EH (cell line): ENCODE measurements at places on chromosomes 4 and X.
A peak's percentile ranks its signal among the peaks of the same experiment; 100 is the strongest.

GRCh38 chr4:153023139-153023538 is 87.0 kb downstream of the FHDC1 start:
- DNase-seq = no peak

DNA sequence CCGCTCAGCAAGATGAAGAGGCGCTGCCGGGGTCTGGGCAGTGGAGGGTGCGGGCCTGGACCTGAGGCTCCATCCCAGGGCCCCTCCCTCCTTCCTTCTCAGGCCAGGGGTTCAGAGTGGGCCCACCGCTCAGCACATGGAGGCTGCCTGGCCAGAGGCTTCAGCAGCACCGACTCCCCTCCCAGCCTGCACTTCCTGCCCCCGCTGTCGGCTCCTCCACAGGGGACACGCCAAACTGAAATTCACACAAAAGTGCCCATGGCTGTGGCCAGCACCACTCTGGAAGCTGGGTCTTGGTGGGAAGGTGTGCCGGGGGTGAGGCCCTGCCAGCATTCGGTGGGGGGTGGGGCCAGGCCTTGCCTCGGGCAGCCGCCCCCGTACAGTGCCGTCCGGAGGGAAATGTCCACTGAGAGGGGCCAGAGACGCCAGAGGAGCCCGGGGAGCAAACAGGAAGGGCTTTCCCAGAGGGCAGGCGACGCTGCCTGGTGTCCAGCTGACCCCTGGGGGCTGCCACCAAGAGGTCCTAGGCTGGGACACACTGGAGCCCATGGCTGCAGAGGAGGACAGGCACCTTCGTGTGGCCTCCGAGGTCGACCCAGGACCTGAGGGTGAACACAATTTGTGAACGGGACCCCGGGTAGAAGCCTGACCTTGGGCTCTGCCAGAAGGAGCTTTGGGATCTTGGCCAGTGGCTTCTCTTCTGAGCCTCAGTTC is 84.6 kb upstream of the AFAP1 start:
- DNase-seq = no peak

- no peak for DNase-seq
These were observed 19.7 kb downstream of the RNF212 start for GRCh38 chr4:1093391-1094335.

DNA sequence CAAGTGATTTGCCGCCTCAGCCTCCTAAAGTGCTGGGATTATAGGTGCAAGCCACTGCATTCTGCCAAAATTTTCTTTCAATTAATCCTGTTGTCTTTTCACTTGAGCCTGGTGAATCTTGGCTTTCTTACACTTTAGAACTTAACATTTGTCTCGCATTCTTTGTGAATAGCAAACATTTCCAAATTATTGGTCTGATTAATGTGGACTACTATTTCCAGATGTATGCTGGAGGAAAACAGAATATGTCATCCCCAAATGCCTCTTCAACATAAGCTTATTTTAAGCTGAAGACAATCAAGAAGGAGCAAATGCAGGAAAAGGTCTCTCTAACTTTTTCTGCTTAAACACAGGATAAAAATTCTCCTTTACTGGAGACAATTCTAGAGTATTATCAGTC is 233.4 kb downstream of the PPP4R3C start:
- no peak for DNase-seq

GRCh38 chr4:6969826-6970800 is 60.5 kb downstream of the TBC1D14 start:
- DNase-seq = no peak

- no peak for DNase-seq
These were observed 34.6 kb upstream of the DCAF8L2 start for GRCh38 chrX:27555514-27555913.

GRCh38 chr4:38023347-38024205 is 63.4 kb downstream of the PTTG2 start:
- no peak for DNase-seq

- DNase-seq = no peak
These were observed 30.8 kb downstream of the ZNF827 start for GRCh38 chr4:145907812-145908211.

- DNase-seq = peak; percentile 60
These were observed 99.5 kb downstream of the ADGRA3 start for GRCh38 chr4:22416403-22416802.

DNA sequence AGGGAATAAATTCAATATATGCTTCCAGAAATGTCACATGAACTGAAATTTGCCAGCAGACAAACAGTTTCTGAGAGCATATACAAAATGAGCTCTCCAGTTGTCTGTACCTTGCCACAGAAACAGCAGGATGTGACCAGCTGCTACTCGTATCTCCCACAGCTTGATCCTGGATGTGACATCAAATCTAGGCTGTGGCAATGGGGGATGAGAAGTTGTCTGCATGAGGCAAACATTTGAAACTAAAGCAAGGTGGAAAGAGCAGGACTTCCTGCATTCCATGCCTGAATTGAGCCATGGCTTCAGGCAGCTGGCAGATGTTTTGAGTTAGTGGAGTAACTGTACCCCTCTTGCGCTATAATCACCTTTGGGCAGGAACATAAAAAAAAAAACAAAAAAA is 1724.0 kb downstream of the RPA4 start:
- DNase-seq = no peak

GRCh38 chr4:8607603-8608481 is 15.3 kb downstream of the CPZ start:
- peak; percentile 21 for DNase-seq

DNA sequence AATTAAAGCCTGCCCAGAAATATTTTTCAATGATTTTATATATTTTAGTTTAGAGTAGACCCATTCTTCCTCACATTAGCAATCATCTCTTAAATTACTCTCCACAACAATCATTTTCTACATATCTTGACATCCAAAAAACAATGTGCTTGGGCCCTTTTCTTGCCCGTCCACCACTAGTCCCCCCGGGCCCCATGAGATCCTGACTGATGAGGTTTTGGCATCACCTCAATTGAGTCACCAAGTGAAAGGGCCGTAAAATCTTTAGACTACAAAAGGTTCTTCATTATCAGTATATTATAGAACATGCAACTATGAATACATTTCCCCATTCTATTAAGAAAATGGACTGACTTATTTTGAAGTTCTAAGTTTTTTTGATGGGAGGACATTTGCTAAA is 4.0 kb upstream of the CDKL2 start:
- DNase-seq = no peak

- DNase-seq = peak; percentile 26
These were observed 74.6 kb upstream of the AP1S2 start for GRCh38 chrX:15929194-15929593.

GRCh38 chrX:117510453-117510852 is 606.2 kb downstream of the KLHL13 start:
- DNase-seq = no peak

DNA sequence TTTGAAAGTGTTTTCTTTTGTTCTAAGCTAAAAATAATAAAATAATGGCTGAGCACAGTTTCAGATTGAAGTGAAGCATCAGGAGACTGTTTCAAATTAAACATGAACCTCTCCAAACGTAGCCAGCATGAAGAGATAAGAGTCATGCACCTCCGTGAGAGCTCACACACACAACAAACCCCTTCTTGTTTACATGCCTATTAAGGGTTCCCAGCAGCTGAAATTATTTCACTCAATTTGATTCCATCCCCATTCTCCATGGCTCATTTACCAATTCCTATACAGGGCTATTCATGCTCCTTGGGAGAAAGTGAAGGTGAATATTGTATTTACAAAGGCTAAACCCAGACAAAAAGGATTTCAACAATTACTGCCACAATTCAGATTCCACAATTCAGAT is 954.1 kb upstream of the INTU start:
- no peak for DNase-seq
